ENCODE measurements at places on chromosomes 2 and 18. TPM values are rescaled to one million over a fixed set of nuclear protein-coding genes. Genes with fewer than 3 reads are reported as not detected.
A peak's percentile ranks its signal among the peaks of the same experiment; 100 is the strongest.

DNA sequence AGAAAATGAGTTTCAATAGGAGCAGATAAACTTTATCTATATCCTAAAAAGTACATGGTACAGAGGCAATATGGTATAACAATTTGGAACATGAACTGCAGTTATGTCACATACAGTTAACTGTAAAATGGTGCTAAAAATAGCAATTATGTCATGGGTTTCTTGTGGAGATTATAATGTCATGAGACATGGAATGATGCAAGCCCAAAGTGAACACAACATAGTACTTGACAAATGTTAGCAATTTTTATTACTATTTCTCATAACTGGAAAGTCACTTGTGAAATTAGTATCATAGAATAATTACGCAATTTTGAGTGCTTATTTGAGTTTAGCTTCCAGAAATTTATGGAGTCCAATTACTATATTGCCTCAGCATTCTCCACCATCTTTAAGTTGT lies 1263.4 kb downstream of the DSC3 start:
- ATAC-seq, result peak; percentile 81

DNA sequence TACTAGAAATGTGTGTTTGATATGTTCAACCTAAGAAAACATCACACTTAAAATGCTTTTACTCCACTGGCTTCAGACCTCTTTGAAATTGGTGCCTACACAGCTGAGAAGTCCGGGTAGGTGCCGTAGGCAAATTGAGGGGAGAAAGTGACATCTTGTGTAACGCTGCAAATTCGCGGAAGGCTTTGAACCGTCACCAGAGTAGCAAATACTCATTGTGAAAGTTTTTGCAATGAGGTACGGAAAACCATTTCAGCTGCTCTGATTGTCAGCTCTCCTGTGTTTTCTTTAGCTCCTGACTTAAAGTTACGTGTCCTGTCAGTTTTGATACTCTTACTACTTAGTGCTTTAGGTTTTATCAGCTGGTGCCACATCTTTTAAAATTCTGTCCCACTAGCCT lies 224.5 kb downstream of the FAM210A start:
- ATAC-seq, result no peak

HADHB gene
- total RNA-seq, result 30.4 TPM

- no peak for ATAC-seq
Observed at GRCh38 chr2:12429779-12430406, 286.8 kb upstream of the TRIB2 start.

GRCh38 chr18:58287353-58288274 lies 243.6 kb downstream of the NEDD4L start:
- ATAC-seq, result peak; percentile 57

IGFBP5 gene
- 10.2 TPM for total RNA-seq

GRCh38 chr18:336713-337112 lies 68.9 kb upstream of the THOC1 start:
- no peak for ATAC-seq

- ATAC-seq, result no peak
Observed at GRCh38 chr2:120431386-120432292, 85.7 kb downstream of the INHBB start.

DNA sequence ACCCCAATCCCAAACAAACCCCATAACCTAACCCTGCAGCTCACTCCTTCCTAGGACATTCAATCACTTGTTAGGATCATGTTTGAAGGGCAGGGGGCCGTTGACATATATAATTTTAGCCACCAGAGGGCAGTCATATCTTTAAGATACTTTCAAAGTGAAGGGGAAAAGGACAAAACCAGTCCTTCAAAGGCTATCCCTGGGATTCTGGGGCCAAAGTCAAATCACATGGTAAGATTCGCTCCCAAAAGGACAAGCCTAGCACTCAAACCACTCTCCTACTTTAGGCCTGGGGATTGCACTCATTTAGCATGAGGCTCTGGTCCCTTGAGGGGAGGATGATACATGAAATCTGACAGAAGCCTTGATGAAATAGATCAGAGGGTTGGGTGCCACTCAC lies 44.6 kb downstream of the HAUS1 start:
- peak; percentile 45 for ATAC-seq

GRCh38 chr2:230170532-230170931 lies 49.3 kb downstream of the SP110 start:
- no peak for ATAC-seq

DNA sequence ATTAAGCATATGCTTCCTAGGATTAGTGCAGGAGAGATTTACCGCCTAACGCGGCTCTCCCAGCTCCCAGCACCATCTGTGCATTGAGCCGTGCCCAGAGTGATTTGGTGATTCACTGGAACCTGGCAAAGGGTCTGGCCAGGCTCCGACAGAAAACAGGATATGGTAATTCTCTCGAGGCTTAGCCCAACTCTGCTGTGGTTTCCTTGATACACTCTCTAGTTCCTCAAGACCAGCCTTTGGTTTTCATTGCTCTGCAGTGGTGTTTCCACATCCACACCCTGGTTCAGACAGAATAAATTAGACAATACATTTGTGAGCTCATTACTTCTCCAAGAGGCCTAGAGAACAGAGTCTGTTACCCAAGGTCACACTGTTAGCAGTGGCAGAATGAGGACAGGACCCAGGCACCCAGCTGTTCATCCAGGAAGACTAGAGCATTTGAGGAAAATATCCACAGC lies 23.0 kb upstream of the SMAD2 start:
- no peak for ATAC-seq

CASP8 gene
- 28.3 TPM for total RNA-seq

STPG4 gene
- 0.13 TPM for total RNA-seq

MC2R gene
- not detected for total RNA-seq

DNA sequence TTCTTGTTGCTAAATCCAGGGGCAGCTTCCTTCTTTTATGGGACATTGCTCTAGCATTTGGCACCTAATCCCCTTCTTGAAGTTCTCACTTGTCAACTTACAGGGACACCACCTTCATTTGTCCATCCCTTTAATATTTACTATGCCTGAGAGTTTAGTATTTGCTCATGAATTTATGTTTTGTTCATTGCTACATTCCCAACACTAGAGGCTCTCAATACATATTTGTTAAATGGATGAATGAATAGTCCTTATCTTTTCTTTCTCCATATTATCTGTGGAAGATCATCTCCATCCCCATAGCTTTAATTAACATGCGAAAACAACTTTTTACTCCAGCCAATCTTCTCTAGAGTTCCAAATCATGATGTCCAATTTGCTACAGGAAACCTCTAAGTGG lies 5.4 kb downstream of the CWC22 start:
- ATAC-seq, result no peak

ZFP36L2 gene
- 27.7 TPM for total RNA-seq

GRCh38 chr2:85130407-85130806 lies 2.8 kb upstream of the TCF7L1 start:
- no peak for ATAC-seq

CNGA3 gene
- 2.2 TPM for total RNA-seq

DNA sequence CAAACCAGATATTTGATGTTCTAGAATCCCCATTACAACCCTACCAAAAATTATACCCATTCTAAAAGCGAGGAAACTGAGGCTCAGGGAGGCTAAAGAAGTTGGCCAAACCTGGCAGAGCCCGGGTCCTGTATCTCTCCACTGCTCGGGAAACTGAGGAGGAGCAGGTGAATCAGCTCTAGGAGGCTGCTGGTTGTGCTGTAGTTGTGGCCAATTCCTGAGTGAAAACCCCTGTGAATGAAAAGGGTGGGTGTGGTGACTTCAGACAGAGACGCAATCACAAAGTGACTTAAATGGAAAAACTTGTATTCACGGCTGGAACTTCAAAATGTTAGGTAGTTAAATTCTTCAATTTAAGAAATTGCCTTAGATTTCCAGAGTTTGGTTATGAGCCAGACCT lies 105.7 kb upstream of the SEC11C start:
- ATAC-seq, result no peak

DNA sequence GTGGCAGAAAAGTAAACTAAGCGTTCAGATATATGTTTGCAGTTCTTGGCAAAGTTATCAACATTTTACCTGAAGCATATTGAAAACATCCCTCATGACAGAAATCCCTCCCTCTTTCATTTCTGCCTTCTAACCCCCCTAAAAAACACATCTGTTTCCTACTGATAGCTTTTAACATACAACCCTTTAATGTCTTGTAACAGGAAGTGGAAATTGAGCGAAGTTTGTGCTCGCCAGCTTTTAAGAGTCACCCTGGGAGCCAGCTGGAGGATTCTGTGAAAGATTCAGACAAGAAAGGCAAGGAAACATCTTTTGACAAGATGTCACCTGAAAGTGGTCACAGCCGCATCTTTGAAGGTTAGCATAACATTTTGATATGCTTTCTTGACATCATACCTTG lies 247.4 kb downstream of the XIRP2 start:
- no peak for ATAC-seq

GRCh38 chr2:169015943-169016342 lies 15.2 kb downstream of the ABCB11 start:
- ATAC-seq, result peak; percentile 40

CDCA7 gene
- 6.8 TPM for total RNA-seq

GRCh38 chr2:46131-46470 lies 204 bp downstream of the FAM110C start:
- peak; percentile 52 for ATAC-seq

ARID5A gene
- total RNA-seq, result 5.4 TPM

C2orf49 gene
- total RNA-seq, result 22.8 TPM

DNA sequence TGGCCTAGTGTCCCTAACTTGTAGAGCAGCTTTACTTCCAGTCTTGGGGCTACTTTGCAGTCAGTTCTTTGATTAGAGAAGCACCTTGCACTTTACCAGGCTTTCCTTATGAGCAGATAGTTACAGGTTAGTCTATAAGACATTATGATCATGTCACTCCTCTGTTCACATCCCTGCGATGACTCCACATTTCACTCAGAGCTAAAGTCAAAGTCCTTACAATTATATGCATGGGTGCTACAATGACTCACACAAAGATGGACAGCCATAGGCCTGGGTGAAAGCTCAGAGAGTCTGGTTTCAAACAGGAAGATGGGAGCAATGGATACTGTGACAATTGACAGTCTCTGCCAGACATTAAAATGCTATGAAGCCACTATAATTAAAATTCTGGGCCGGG lies 27.1 kb upstream of the SSB start:
- no peak for ATAC-seq

DNA sequence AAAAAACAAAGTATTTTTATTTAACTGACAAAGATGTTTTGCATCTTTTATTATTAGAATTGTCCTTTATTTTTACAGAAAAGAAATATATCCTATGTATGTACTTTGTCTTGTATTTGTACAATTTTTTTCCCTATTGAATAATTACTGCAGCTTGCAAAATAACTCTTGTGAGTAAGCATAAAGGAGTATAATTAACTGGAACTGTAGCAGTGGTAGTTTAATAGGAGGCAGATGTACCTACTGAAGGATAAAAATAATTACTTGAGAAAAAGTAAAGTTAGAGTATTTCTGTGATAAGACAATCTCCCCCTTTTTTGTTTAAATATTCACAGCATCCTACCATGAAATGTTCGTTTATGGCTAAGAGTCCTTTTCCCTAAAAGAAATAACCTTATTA lies 34.7 kb downstream of the EHBP1 start:
- ATAC-seq, result no peak

DNA sequence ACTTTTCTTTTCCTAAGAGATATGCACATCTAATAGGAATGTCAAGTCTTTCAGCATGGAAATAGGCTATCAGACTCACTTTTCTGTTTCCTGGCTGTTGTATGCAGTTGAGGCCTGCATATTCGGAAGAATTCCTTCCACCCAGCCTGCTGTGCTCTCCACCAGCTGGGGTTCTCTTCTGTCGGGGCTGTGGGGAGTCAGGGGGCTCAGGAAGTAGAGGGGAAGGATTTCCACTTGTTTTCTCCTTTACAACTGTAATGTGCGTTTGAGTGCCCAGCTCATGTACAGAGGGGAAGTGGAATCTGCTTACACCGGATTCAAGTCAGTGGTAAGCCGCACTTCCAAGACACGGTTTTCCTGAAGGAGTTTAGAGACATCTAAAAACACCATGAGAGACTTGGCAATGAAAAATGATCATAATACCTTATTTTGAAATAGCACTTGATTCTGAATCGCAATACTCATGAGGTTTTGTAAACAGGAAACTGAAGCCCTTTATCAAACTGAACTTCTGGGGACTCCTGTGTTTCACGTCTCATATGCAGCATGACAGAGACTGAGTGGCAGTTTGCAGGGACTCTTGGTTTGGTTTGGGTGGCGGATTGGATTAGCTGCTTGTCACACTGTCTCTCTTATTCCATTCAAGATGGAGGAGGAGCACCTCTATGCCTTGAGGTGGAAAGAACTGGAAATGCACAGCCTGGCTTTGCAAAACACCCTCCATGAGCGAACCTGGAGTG lies 90.4 kb downstream of the MTCL1 start:
- ATAC-seq, result no peak

CCDC178 gene
- total RNA-seq, result 0.09 TPM

DNA sequence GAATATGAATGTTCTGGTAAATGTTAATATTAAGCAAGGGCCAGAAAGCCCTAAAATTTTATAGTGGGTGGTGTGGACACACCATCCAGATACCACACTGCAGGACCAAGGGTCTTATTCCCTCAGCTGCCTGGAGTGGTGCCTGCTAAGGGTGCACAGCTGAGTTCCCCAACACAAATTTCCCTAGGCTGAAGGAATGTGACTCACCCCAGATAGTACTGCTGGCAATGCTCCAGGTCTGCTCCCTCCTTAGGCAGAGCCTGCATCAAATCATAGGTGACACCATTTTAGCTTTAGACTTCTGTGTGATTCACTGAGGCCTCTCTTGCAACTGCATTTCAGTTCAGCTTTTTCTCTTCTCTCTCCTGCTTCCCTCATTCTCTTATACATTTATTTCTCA lies 321.1 kb downstream of the SATB2 start:
- ATAC-seq, result peak; percentile 40

- ATAC-seq, result no peak
Observed at GRCh38 chr2:160651416-160652200, 158.0 kb upstream of the RBMS1 start.

DNA sequence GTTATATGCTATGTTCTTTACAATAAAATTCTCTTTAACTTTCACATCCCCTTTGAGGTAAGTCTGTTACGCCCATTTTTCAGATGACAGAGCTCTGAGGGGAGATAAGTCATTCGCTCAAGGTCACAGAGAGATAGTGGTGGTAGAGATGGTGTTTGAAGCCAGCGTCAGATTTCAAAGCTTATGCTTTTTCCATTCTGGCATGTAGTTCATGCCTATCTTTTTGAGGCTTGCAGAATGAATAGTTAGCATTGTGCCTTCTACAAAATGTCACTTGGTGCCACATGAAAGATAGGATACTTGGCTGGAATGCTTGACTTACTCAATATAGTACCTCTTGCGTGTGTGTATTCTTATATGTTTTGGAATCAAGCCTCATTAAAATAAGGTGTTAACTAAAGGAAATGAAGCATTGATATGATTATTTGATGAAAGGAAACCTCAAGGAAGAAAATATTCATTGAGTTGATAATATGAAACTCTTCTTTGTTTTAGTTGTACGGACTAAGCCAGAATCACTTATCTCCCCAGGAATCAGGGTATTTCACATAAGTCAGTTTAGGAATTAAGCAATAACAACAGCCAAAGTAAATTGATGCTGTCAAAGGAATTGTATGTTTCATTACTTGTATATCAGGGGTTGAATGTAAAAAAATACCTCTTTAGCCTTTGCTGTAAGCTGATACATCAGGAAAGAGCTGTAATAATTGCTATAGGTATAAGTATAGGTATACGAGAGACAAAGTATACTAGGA lies 15.5 kb downstream of the SPATS2L start:
- no peak for ATAC-seq

MBOAT2 gene
- 26.5 TPM for total RNA-seq

- no peak for ATAC-seq
Observed at GRCh38 chr18:51953521-51953920, 386.5 kb upstream of the DCC start.

Data from motor neuron (in vitro differentiated cells).